A172 (cell line): ENCODE measurements at places on chromosomes 16 and 17. TPM values are rescaled to one million over a fixed set of nuclear protein-coding genes. Genes with fewer than 3 reads are reported as not detected.

PRAC2 gene
- not detected in 2 replicates for total RNA-seq

DNA sequence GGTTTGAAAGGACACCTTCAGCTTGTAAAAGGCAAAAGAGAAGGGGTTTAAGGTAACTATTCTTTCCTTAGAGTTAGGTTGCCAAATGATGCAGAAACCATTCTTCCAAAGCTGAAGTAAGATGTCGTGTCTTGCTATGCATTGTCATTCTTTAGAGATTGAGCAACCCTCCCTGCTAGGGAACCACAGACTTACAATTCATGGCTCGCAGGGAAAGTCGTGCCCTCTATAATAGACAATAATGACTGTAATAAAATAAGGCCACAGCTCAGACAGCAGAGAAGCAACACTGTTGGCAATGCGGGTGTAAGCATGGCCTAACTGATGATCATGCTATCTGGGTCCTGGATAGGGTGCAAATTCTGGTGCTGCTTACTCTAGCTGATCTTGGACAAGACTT, 129.6 kb upstream of the CDH13 start:
- DNase-seq: no peak

GRCh38 chr16:88479793-88480760, 27.0 kb downstream of the ZFPM1 start:
- DNase-seq: no peak

DNA sequence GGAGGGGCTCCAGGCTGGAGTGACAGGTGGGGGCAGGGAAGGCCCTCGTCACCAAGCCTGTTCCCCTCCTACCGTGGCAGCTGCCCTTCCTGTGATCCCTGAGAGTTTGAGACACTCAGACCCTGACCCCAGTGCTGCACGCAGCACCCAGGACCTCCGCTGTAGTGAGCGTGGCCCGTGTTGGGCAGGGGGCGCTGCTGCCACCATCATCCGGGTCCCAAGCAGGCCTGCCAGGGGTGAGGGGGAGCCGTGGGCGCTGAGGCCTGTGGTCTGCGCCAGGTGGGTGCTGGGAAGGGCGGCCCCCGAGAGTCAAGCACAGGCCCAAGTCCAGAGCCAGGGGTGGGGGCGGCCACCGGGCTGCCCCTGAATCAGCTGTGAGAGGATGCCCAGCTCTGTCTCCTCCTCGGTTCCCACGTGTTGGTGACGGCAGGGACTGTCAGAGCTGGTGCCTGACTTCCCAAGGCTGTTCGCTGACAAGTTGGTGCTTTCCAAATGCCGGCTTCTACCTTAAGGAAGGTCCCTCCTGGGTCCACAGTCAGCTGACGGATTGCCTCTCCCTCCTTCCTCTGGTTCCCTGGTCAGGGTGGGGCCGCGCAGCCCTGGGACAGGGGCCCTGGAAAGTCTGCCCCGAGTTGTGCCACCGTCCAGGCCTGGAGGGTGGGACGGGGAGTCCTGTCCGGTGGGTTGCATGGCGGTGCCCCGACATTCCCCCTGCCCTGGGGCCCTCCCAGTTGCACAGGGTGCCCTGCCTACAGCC, 31.1 kb downstream of the TPSG1 start:
- no peak for DNase-seq
